ENCODE measurements at places on chromosomes 12 and 14.

- DNase-seq: no peak
Measured at GRCh38 chr12:105214670-105215375, 21.2 kb downstream of the APPL2 start.

DNA sequence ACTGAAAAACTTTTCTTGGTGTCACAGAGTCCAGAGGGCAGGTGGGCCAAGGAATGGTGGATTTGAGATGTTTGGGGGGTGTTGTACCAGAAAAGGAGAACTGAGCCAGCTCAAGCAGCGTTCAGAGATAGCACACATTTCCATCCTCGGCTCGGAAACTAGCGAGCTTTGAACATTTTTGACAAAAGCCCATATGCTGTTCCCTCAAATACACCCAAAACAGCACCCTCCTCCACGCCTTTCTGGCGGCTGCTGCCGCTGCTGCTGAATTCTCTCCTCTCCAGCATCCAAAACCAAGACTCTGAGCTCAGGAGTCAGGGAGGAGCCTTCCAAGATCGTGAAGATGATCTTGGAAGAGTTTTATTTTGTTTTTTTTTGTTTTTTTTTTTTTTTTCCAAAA, 961 bp downstream of the SRRM4 start:
- no peak for DNase-seq

- no peak for DNase-seq
Measured at GRCh38 chr14:103126088-103126872, 3.0 kb downstream of the TNFAIP2 start.

DNA sequence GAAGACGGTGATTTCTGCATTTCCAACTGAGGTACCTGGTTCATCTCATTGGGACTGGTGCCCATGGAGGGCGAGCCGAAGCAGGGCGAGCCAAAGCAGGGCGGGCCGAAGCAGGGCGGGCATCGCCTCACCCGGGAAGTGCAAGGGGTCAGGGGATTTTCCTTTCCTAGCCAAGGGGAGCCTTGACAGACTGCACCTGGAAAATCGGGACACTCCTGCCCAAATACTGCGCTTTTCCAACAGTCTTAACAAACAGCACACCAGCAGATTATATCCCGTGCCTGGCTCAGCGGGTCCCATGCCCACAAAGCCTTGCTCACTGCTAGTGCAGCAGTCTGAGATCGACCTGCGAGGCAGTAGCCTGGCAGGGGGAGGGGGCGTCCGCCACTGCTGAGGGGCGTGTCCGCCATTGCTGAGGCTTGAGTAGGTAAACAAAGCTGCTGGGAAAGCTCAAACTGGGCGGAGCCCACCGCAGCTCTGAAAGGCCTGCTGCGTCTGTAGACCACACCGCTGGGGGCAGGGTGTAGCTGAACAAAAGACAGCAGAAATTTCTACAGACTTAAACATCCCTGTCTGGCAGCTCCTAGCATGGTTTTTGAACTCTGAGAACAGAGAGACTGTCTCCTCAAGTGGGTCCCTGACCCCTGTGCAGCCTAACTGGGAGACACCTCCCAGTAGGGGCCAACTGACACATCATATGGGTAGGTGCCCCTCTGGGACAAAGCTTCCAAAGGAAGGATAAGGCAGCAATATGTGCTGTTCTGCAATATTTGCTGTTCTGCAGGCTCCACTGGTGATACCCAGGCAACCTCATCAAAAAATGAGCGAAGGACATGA, 77.2 kb downstream of the BAZ1A start:
- no peak for DNase-seq

- DNase-seq: no peak
Measured at GRCh38 chr12:51907083-51907855, at the start of gene ACVRL1. TSS of gene ACVRL1 (plus strand) at chr12:51907504. CDS start at chr12:51912475, 4,971 bp downstream.

GRCh38 chr12:121240062-121240420, 30.1 kb downstream of the P2RX4 start:
- no peak for DNase-seq

- DNase-seq: peak; percentile 48
Measured at GRCh38 chr12:64256166-64256800, 34.2 kb upstream of the KICS2 start.

DNA sequence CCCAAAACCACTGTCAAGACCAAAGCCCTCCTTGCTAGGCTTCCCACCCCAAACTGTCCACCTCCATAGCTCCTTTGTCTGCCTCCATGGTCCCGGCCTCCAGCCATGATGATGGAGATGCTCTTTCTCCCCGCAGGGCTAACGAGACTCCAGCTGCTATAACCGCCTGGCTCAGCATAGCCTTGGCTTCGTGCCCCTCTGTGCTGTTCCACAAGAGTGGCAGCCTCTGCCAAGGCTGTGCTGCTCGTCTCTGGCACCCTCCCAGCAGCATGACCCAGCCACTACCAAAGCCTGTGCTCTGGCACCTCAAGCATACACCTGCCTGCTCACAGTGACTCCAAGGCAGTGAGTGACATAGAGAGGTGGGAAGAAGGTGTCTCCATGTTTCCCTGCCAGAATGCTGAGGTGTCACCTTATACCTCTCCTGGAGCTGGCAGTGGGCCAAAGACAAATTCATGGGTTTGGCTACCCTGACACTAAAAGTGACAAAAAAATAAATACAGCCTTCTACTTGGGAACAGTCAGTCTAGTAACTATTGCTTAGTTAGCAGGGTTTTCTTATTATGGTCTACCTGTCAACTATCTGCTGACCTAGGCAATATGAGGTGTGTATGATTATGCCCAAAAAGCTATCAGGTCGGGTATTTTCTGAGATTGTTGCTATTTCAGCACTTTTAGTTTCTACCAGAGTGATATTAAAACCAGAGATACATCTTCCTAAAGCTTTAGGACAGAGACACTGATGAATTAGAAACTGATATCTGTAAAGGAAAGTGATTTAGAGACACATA, 16.1 kb upstream of the KRT73 start:
- no peak for DNase-seq

DNA sequence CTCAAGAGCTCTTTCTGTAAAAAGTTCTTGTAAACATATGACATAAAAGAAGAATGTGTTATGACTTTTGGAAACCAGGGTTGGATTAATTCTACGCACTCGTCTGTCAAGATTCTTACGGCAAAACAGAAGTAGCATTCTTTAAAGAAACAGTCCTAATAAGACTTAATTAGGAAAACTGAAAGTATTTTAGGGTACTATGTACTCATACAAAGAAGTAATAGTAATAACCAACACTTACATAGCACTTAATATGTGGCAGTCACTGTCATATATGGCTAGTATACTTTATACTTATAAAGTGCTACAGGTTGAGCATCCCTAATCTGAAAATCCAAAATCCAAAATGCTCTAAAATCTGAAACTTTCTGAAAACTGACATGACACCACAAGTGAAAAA, 72.9 kb upstream of the ST8SIA1 start:
- DNase-seq: no peak

DNA sequence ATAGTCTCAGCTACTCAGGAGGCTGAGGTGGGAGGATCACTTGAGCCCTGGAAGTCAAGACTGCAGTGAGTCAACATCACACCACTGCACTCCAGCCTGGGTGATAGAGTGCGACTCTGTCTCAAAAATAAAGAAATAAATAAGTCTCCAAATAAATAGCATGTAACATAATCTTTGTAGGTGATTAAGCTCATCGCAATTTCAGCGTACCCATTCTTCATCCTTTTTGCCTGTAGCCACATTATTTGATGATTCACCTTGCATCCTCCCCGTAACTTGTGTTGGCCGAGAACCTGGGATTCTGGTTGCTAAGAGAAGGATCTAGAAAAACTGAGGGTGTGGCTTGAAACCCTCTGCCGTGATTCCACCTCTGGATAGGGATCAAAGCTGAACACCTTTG, 115.1 kb downstream of the GALC start:
- no peak for DNase-seq

- no peak for DNase-seq
Measured at GRCh38 chr12:113247123-113248050, 26.1 kb downstream of the TPCN1 start.

GRCh38 chr14:103885509-103885932, 38.1 kb upstream of the PPP1R13B start:
- no peak for DNase-seq
